ENCODE measurements at places on chromosomes 16 and 17.
A peak's percentile ranks its signal among the peaks of the same experiment; 100 is the strongest.

GRCh38 chr17:1365445-1366039 lies 34.5 kb downstream of the YWHAE start:
- DNase-seq: peak; percentile 78

- no peak for DNase-seq
Observed at GRCh38 chr17:21510686-21511362, 134.7 kb downstream of the KCNJ12 start.

- peak; percentile 60 for DNase-seq
Observed at GRCh38 chr16:67537636-67538591, 9.3 kb downstream of the RIPOR1 start.

DNA sequence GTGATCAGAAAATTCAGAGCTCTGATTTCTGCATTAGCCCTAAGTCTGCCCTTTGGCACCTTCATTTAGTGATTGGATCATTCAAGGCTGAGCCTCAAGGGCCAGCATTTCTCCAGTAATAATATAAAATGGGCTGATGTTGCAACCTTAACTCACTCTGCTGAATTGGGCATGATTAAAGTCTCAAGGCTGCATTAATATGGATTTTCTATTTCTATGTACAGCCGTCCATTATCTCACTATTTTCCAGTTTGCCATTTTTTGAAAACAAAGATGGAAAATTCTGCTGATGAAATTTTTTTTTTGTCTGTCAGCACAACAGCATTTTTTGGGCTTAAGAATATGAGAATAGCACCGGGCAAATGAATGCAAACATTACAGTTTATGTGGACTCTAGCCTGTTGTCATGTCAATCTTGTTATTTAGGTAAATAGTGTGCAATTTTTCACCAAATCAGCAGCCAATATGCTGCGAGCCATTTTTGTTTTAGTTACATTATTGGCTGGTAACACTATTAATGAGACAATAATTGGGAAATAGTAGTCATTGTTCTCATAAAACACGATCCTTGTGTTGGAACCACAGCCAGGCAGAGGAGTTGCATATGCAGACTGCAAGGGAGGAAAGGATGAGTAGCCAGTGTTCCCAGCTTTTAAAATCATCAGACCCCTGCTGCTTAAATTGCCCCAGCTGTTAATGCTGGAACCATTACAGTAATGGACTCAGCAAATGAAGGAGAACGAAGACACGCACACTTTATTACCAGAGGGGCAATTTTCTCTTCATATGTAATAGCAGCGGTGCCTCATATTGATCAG lies 10.5 kb downstream of the FTO start:
- DNase-seq: no peak

GRCh38 chr16:11800382-11800718 lies 3.3 kb upstream of the ZC3H7A start:
- DNase-seq: no peak

- no peak for DNase-seq
Observed at GRCh38 chr17:50953831-50954601, 87.9 kb upstream of the TOB1 start.

- DNase-seq: no peak
Observed at GRCh38 chr16:286491-287297, 3.7 kb downstream of the PDIA2 start.

DNA sequence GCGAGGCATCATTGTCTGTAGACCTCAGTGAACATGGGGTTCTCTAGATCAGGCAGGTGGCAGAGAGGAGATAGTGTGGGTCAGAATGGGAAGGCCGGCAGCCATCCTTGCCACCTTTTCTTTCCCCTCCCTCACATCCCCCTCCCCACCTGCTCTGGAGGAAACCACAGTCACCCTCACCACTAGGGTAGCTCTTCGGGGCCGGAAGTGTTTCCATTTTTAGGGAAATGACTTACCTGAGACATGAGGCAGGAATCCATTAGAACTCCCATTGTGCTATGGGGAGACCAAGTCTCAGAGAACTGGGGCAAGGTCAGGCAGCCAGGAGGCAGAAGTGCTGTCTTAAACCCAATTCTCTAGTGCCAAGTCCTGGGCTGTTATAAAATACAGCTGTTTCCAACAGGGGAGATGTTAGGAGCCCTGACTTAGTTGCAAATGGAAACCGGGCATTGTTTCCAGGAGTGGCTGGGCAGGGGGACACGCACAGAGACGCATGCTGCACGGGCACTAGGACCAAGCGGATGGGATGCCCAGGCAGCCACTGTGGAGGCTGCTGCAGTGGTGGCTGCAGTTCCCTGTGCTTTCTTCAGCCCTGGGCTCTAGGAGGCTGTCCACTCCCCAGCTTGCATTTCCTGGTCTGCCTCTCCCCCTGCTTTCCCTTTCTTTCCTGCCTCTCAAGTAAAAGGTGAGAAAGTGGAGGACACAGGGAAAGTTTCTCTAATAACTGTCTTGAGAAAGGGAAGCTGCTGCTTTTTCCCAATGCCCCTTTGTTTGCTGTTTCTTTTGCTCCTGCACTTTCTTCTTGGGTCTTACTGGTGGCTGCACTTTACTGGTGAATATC lies 2.8 kb downstream of the HAS3 start:
- no peak for DNase-seq

GRCh38 chr16:25094596-25094995 lies 16.9 kb upstream of the LCMT1 start:
- no peak for DNase-seq

- DNase-seq: no peak
Observed at GRCh38 chr17:4880857-4881256, 18.5 kb upstream of the C17orf107 start.

DNA sequence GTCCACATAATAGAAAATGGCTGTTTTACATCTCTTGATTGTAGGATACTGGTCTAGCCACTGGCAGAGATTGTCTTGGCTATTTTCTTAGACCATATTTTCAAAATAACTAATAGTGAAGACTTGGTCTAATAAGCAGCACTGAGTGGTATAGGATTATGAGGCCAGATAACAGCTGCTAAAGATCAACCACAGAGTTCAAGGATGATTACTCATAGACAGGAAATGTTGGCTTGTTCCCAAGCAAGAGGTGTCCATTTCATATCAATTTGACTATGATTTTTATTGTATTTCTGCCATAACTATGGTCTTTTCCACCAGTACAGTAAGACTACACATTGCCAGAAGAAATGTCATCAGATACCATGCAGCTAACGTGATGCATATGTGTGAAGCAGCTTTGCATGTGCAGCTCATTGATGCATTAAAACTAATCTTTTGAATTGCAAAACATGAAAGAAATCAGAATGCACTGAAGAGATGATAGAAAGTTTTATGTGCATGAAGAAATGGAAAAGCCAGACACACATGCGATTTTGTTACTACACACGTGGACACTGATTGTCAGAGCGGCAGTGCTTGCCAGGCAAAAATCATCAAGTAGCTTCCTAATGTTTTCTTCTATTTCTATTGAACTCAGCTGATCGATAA lies 693.3 kb downstream of the CDH11 start:
- no peak for DNase-seq

- DNase-seq: peak; percentile 55
Observed at GRCh38 chr16:20901068-20901435, 481 bp downstream of the LYRM1 start.

DNA sequence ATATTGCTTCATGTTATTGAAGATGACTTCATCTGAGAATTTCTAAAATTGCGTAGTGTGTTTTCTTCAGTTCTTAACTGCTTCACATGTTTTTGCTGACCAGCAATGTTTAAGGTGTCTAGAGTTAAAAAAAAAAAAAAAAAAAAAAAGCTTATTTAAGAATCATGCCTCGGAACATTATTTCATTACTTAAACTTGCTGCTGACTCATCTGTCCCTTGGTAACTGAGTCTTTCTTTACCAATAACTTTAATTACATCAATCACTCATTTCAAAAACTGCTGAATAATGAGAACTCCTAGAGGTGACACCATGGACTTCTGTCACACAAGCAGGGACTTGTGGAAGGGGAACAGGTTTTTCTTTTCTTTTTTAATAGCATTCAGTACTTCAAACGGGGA lies 16.2 kb downstream of the IRX5 start:
- DNase-seq: no peak

- DNase-seq: no peak
Observed at GRCh38 chr17:65226227-65226626, 89.1 kb downstream of the RGS9 start.

DNA sequence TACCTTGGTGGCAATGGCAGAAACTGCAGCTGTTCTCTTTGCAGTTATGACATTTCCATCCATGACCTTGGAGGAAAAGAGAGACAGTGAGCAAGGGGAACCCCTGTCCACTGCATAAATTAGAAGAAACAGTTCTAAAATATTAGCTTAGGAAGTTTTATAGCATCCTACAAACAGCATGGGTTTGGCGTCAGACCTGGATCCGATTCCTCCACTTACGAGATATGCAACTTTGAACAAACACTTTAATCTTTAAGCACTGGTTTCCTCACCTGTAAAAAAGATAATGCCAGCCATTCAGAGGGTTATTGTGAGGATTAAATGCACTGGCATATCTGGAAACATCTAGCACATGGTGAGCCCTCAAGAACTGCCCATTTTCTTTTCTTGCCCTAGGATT lies 2.6 kb downstream of the CRYM start:
- DNase-seq: no peak

- no peak for DNase-seq
Observed at GRCh38 chr16:58638148-58639036, 8.8 kb upstream of the CNOT1 start.

DNA sequence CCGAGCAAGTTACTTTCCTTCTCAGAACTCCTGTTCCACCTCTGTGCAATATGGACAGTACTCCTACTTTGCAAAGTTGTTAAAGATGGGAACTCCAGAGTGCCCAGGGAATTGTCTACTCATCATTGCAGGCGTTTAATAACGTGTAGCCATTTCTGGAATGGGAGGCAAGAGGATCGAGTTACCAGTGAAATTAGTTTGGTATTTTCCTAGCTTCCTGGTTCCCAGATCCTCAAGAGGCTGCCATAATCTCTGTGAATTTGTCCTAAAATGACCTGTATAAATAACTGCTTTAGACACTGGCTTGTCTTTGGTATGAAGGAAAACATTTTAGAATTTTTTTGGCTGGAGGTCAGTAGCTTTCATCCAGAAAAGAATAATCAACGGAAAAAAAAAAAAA lies 27.7 kb downstream of the WWOX start:
- no peak for DNase-seq

GRCh38 chr17:81478119-81478518 lies 34.5 kb downstream of the ACTG1 start:
- DNase-seq: no peak

GRCh38 chr17:57877803-57878377 lies 28.0 kb upstream of the MRPS23 start:
- no peak for DNase-seq

DNA sequence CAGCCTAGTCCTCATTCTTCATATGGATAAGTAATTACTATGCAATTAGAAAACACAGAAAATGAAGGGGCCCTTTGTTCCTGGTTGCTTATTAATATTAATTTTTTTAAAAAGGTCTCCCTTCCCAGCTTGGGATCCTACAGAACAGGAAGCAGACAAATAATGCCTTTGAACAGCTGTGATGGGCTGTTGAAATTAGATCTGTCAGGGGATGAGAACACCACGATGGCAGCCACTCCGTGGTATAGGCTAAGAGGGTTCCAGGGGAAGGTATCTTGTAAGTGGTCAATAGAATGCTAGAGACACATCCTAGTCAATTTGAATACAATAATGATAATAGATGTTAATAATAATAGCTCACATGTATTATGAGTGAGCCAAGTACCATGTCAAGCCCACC lies 83.1 kb downstream of the CCDC182 start:
- no peak for DNase-seq

DNA sequence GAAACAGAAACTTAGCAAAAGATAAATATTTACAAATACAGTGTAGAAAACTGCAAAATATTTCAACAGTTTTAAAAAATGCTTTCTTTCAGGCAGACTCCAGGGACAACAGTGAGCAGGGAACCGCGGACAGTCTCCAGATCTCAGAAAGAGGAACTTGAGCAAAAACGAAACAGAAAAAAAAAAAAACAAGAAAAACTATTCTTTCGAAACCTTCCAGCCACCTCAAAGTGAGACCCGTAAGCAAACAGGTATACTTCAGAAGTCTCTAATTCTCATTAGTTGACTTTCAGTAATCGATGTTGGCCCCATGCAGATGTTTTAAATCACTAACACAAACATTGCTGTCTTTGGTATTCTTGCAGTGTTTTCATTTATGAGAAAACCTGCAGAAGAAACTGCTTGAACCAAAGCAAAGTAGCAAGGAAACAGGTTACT lies 15.7 kb upstream of the CCL1 start:
- DNase-seq: no peak

DNA sequence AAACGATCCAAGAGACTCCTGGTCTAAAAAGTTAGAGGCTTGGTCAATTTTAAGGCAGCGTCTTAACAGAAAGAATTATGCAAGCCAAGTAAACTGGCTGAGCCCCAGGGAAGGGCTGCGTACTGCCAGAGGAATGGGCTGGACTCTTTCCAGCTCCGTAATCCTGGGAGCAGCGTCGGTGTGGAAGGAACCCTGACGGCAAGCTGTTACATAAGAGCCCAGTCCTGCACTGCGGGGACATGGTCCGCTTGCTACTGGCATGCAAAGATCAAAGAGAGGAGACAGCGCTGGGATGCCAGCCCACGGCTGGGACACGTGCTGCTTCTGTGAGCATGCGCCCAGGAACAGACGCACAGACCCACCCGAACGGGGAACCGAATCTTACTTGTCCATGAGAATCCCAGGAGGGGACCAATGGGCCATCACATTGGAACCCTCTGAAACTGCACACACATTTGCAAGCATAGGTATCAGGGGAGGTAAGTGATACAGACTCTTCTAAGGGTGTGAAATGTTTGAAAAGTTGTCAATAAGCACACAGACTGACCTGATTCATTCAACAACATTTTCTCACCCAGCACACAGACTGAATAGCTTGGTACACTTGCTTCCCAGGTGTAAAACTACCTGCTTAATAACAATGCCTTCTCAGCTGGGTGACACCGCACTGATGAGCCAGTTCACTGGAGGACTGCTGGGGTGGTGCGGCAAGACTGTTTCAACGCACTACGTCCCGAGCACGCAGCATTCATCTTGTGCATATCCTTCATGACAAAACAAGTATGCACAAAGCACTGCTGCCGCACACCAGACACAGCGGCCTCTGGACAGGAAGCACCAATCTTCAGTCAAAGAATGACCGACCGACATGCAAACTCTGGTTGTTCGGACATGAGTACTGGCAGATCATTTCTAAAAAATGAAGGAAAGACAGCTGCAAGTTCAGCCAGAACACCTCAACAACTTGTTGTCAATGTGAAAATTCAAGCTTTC lies 94.9 kb downstream of the ANKRD11 start:
- DNase-seq: no peak

DNA sequence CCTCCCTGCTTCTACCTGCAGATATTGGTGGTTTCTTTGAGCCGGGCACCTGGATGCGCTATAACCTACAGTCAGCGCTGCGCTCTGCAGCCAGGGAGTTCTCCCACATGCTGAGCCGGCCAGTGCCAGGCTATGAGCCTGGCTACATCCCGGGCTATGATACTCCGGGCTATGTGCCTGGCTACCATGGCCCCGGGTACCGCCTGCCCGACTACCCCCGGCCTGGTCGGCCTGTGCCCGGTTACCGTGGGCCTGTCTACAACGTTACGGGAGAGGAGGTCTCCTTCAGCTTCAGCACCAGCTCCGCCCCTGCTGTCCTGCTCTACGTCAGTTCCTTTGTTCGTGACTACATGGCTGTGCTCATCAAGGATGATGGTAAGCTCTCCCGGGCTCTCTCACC lies 13.2 kb downstream of the CNTNAP1 start:
- no peak for DNase-seq

- DNase-seq: no peak
Observed at GRCh38 chr16:12519986-12520385, 283.7 kb downstream of the CPPED1 start.

GRCh38 chr16:4402439-4403132 lies 13.8 kb downstream of the CORO7 start:
- peak; percentile 66 for DNase-seq

Data from naive thymus-derived CD8-positive, alpha-beta T cell (primary cell).